ENCODE measurements at places on chromosomes 7 and 10.

DNA sequence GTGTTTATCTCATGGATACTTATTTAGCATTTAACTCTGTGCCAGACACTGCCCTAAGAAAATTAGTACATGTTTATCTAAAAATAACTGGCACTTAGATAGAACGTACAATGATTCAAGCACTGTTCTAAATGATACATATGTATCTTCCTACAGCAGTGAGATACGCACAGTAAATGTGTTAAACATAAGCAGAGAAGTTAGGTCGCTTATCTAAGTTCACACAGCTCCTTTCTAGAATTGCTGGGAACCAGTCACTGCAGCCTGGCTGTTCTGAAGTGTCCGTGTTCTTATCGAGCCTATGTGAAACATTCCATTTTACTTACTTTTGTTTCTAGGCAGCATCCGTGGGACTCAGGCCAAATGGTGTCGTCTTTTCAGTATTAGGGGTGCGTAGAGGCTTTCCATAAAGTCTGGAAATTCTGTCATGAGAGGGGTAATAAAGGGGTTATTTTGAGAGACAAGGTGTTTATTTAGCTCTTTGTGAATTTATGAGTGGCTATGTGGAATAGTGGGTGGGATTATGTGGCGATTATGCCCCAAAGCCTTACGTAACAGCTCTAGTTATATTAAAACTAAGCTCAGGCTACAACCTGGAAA is 186.9 kb downstream of the SND1 start:
- no peak for DNase-seq

DNA sequence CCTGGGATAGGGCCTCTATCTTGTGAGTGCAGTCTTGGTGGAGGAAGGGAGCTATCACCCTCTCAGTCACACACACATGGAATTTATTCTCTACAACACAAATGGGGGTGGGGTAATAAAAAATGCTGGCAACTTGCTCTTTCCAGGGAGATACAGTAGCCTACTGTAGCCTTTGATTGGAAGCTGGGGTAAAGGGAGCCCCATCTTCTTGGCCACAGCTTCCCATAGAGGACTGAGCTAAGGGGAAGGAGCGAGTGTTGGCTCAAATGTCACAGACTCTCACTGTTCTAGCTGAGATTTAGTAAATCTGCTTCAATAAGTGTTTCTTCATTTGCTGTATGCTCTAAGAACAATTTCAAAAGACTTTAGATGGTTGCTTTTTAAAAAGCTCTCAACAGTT is 222.2 kb upstream of the CXCL12 start:
- no peak for DNase-seq

DNA sequence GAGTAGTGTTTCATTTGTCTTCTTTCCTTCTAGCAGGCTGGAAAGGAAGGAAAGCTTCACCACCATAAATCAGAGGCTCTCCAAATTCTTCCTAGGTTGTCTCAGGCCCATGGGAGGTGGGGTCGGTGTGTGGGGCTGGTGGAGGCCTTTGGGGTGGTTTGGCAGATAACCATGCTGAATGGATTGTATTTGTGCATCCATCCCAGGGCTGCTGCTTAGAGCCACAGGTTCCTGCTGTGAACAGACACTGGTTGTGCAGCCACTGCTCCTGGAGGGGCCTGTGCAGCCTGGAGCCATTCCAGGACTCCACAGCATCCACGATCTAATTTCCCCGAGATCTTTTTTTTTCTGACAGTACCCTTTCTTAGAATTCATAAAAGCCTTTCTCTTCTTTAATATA is 741.8 kb downstream of the SUGCT start:
- no peak for DNase-seq

- DNase-seq: no peak
Observed at GRCh38 chr10:89389254-89389653, 3.2 kb upstream of the IFIT1 start.

- DNase-seq: no peak
Observed at GRCh38 chr10:26755443-26755903, 58.0 kb downstream of the PDSS1 start.

- no peak for DNase-seq
Observed at GRCh38 chr10:32167450-32167849, 111.2 kb upstream of the KIF5B start.

DNA sequence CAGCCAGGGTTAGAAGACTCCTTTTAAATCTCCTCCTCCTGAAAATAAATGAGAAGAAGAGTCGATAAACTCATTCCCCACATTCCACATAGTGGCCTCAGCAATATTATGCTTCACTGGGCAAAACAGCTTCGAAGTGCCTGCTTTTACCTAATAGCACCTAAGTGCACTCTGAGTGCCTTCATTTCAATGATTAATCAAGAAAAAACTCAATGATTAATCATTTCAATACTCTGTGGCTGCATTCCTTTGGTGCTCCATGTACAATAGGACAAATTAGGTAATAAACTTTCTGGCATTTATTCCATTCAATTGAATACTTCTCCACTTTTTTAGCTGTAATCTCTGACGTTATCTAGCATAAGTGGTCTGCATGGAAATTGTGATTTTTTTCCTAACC is 174.6 kb downstream of the CCDC71L start:
- DNase-seq: no peak

GRCh38 chr10:54094321-54094720 is 706.7 kb downstream of the PCDH15 start:
- no peak for DNase-seq

DNA sequence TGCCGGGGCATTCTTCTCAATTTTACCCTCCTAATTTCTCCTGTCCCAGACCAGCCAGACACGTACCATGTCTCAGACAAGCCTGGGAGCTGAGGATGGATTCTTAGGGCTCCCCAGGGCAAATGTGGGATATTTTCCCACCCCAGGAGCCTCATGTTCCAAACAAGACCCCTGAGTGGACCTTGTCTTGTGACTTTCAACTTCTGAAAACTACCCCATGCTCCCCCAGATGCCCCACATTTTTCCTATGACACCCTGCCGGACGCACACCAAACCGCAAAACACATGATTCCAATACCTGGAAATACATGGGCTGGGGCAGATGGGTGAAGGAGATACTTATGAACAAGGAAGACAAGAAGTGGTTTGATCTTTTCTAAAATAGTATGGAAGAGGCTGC is 874 bp downstream of the GIMAP5 start:
- DNase-seq: no peak

GRCh38 chr7:106071999-106072714 is 40.0 kb downstream of the SYPL1 start:
- DNase-seq: no peak

DNA sequence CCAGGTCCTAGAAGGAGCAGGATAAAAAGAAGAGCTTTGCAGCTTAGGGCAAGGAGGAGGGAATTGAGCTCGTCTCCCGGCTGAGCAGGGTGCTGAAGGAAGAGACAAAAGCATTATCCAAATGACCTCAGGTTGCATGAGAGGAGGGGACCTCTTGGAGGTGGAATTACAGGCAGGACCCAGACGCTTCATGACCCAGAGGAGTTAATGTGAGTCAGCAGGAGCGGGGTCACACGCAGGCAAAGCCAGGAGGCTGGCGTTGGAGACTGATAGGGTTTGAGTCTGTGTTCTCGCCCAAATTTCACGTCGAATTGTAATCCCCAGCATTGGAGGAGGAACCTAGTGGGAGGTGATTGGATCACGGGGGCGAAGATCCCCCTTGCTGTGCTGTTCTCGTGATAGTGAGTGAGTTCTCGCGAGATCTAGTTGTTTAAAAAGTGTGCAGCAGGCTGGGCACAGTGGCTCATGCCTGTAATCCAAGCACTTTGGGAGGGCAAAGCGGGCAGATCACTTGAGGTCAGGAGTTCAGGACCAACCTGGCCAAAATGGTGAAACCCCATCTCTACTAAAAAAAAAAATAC is 63.7 kb upstream of the AUTS2 start:
- DNase-seq: no peak

GRCh38 chr7:617614-618538 is 98.2 kb upstream of the PDGFA start:
- no peak for DNase-seq

DNA sequence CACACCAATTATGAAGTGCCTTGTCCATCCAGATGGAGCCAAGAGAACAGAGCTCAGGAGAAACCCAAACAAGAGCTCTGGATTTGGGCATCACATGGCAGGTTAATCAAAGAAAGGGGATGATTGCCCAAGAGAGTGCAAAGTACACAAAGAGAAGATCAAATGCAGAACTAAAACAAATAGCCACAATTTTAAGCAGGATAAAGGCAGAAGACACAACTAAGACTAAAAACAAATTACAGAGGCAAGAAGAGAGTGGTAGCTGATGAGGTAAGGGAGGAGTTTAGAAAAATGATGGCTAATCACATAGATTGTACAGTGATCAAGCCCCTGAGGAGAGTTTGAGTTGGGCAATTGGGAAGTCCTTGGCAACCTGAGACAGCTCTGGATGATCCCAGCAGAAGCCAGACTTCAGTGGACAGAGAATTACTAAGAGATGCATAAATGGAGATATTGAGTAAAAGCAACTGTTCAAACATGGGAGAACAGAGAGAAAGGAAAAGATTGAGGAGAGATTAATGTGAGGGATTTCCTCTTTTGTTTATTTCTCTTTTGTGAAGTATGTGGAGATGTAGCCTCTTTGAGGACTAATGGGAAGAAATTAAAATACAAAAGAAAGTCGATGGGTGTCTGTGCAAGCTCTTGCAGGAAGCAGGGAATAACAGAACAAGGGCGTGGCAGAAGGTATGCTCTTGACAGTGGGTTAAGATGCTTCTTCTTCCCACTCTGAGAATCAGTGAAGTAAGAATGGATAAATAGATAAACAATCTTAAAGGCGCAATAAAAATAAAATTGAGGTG is 101.9 kb downstream of the LRRN3 start:
- no peak for DNase-seq

GRCh38 chr10:122847782-122848604 is 2.3 kb upstream of the CUZD1 start:
- DNase-seq: no peak

DNA sequence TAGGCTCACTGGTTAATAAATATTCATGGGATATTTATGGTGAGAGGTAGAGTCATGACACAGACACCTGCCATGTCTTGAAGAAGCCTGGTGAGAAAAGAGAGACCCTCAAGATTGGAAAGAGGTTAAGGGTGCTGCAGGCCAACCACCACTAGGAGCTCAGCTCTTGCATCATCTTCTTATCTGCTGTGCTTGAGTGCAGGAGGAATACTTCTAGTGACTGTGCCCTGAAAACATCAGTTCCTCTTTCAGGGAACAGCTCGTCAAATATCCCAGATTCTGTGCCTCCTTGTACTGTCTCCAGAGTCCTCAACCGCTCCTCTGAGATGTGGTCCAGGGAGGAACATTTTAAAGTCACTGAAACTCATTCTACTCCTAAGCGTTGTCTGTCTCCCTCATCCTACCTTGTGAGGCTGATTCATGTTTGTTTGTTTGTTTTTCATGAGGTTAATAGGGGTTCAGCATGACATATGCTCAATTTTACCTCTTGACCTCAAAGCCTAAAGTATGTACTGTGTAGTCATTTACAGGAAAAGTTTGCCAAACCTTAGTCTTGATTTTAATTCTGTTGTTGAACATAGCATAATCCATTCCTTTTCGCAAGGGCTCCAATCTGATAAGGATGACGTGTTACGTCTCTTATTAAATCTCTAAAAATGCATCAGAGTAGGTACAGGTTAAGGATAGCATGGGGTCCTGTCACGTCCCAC is 293.1 kb downstream of the C7orf25 start:
- no peak for DNase-seq

DNA sequence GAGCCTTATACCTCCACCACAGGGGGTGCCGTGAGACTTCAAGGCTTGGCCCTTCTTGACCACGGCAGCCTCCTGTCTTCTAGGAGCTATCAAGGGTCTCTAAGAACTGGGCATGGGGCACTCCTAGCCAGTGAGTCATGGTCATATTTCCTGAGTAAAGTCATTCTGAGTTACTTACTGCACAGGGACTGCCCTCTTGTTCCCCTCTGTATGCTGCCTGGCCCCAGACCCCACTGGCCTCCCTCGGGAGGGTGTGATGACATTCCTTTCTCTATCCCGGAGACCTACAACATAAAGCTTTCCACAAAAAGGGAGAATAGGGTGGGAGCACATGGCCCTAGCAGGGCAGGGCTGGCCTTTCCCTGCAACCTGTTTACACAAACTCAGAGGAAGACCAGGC is 21.4 kb downstream of the DPCD start:
- no peak for DNase-seq

DNA sequence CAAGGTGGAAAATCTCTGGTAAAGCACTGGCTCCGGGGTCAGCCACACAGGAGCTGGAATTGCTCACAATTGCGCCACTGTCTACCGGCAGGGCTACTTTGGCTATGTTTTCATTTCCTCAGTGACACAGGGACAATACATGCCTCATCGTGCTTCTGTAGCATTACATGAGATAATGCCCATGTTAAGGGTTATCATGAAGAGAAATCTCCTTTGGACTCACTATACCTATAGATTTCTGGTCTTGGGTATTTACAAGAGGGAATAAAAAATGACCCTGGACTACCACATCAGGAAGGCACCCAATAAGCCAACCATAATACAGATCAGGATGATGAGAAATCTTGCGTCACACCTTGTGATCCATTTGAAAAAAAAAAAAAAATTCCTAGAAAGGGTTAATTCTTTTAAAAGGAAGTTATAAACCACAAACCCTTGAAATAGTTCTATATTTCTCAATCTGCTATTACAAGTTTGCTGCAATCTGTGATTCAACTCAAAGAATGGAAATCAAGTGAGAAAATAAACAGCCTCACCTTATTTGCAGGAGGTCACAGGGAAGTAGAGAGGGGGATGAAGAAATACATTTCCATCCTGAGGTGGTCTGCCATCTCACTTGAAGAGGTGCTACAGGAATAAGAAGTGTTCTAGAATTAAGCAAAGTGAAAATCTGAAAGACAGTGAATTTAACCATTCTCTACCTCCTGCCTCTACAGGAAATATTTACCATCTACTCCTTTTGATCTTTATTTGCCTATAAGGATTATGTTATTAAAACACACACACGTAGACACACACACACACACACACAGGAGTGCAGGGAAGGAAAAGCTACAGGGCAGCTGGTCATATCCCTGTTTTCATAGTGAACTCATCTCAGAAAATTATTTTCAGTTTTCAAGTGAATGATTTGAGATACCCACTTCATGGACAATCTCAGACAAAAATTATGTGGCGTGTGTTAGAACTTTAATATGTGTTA is 231.3 kb upstream of the CELF2 start:
- DNase-seq: no peak
